CD4-positive, alpha-beta T cell treated with Interleukin-6 at 100 ng/mL for 8 hours (primary cell): ENCODE measurements at places on chromosomes 12 and 14.

GRCh38 chr12:39574785-39575497, 44.7 kb downstream of the ABCD2 start:
- DNase-seq: no peak

DNA sequence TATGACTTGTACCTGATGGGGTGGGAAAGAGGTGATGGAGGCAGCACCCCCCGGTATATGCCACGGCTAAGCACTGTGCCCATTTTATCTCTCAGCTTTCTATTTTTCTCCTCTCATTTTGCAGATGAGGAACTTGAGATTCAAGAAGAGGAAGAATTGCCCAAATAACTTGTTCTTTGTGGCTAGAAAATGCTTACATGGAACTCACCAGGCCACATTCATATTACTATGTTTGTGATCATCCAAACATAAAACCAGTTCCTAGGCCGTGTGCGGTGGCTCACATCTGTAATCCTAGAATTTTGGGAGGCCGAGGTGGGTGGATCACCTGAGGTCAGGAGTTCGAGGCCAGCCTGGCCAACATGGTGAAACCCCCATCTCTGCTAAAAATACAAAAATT, 14.5 kb upstream of the PSMD9 start:
- no peak for DNase-seq

DNA sequence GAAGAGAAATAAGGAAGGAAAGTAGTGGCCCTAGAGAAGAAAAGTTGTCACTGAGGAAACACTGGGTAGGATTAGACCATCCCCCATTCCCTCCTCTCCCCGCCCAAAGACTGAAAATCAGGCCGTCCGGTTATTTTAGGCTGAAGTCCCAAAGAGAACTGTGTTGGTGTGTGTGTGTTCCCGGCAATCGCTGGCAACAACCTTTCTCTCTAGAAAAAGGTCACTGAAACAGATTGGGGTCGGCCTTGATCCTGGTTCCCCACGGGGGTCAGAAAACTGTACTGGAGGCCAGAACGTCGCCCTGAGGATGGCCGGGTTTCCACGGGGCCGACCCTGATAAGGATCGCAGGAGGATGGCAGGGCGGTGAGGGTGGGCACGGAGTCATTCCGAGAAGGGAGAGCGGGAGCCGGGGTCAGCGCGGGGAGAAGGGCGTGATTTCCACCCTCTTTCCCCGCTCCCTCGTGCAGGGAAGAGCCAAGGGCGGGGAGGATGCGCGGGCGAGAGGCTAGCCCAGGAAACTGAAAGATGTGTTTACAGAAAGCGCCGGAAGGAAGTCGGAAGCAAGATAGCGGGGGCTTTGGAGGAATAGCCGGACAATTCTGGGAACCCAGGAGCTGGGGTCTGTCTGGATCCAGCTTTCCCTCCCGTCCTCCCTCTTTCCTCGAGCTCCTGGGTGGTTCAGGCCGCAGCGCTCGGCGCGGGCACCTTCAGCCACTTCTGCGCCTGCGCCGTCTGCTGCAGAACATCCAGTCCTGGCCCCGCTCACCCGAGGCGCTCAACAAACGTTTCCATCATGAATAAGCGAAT, 25.3 kb upstream of the SPTLC2 start:
- DNase-seq: peak; percentile 68

GRCh38 chr14:69755784-69756183, 11.2 kb upstream of the SRSF5 start:
- no peak for DNase-seq

DNA sequence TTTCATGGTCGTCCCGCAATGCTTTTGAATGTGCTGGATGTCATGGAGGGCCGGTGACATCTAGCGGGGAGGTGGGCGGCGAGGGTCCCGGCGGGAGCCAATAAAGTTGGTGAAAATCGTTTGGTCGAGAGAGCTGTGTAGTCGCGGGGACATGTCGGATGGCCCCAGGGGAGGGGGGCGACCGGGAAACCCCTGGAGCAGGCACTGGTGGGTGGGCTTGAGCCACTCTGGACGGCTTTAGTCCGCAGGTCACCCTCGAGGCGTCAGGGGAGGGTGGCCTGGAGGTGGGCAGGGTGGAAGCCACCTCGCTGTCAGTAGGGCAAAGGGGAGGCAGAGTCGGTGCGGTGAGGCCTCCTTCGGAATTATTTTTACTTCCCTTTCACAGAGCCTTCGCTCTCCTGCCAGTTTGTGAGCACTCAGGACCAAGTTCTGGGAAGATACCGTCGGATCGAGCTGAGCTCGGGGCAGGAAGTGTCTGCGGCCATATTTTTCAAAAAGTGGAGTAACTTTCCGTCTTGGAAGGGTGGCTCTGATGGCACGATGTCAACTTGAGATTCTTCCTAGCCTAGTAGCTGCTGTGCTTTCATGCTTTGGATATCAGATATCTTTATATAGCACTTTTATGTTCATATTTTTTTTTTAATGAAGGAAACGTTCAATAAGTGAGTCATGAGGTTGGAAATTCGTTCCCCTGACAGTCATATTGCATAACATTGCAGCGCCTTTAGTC, 28.2 kb downstream of the WBP11 start:
- peak; percentile 11 for DNase-seq

- DNase-seq: no peak
These were observed 22.3 kb downstream of the FBXW8 start for GRCh38 chr12:116933091-116933490.

- no peak for DNase-seq
These were observed 328.8 kb upstream of the DIO3 start for GRCh38 chr14:101232340-101233020.

DNA sequence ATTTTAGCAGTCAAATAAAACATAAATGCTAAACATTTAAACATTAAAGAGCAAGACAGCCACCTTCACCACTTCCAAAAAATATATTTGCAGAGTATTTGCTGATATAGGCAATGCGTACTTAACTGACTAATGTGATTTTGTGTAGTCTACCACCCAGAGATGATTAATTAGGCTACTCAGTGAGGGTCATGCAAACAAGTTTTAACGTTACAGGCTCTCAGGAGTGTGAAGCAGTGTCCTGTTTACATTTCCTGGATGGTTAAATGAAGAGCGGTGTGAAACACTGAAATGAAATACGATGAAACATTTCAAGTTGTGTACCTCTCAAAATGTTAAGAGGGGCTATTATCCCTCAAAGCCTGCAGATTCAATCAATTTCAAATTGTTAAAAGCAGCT, 165.8 kb upstream of the LRIG3 start:
- no peak for DNase-seq

- DNase-seq: no peak
These were observed 4.8 kb downstream of the MYH7 start for GRCh38 chr14:23430723-23431085.

DNA sequence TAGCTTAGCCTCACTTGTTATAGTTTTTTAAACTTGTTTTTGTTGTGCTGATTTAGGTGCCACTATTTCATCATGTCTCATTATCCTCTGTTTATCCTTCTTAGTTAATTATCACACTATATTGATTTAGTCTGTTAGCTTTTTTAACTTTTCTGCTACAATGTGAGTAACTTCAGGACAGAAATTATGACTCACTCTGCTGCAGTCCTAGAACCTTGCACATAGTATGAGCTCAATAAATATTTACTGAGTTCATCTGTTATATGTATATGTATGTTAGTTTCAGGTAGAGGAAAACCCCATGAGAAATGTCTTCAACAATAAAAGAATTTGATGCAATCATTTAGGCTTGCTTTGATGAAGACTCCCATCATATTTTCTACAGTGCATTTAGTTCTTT, 224.3 kb upstream of the NAV3 start:
- no peak for DNase-seq

DNA sequence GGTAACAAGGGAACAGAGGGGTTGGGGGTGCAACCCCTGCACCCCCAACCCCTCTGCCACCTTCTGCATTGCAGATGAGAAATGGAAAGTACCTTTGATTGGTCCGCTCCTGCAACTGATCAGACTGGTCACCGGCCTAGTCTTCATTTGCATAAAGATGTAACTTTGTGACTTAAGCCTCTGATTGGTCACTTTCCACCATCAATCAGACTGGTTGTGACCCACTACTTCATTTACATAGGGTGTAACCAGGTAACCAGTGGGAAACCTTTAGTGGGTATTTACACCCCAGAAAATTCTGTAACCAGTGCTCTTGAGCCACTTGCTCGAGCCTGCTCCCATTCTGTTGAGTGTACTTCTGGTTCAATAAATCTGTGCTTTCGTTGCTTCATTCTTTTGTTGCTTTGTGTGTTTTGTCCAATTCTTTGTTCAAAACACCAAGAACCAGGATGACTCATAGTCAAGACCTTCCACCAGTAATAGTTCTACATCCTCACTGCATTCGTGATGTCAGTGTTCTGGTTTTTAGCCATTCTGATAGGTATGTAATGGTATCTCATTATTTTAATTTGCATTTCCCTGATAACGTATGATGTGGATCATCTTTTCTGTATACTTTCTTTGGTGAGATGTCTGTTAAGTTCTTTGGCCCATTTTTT, 30.8 kb downstream of the LEMD3 start:
- DNase-seq: no peak

DNA sequence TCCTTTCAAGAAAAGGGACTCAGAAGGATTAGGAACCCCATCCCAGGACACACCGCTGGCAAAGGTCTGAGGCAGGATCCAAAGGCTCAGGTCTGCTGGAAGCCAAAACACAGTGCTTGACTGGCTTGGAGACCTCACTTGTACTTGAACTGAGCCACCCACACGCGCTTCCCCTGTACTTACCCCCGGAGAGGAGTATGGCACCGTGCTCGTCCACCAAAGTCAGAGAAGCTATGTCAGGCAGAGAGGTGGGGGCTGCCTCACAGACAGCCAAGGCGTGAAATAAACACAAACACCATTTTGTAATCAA, 11.1 kb upstream of the SELPLG start:
- DNase-seq: no peak

GRCh38 chr14:96083667-96084320, 44.6 kb downstream of the C14orf132 start:
- DNase-seq: no peak

DNA sequence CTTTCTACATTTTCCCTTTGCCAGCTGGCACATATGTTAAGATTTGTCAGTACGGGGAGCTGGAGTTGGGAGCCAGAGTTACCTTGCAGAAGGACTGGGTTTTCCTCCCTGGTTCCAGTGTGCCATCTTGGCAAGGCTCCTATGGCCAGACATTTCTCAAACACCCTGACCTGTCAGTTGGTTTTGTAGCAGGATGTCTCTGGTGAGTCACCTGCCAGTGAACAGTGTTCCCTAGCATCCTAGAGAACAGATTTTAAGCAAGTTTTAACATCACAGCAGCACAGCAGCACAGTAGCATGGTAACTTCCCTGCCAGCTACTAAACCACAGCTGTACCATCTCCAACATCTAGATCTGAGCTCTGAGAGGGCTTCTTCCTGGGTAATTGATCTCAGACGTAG, 26.2 kb upstream of the KTN1 start:
- no peak for DNase-seq

DNA sequence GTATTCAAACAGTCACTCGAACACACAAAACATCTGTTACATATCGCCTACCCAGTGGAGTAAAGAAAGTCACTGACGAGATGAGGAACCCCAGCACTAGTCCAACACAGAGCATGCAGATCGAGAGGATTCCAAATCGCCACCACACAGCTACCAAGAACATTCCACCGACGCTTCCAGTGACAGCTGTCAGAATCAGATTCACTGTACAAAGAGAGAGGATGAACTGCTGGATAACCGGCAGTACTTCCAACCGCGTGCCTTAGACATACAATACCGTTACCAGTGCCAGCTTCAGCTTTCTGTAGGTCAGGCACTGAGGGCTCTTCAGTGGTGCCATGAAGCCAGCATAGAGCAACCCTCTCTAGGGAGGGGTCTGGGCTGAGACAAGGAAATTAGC, 34.5 kb downstream of the TM7SF3 start:
- no peak for DNase-seq

DNA sequence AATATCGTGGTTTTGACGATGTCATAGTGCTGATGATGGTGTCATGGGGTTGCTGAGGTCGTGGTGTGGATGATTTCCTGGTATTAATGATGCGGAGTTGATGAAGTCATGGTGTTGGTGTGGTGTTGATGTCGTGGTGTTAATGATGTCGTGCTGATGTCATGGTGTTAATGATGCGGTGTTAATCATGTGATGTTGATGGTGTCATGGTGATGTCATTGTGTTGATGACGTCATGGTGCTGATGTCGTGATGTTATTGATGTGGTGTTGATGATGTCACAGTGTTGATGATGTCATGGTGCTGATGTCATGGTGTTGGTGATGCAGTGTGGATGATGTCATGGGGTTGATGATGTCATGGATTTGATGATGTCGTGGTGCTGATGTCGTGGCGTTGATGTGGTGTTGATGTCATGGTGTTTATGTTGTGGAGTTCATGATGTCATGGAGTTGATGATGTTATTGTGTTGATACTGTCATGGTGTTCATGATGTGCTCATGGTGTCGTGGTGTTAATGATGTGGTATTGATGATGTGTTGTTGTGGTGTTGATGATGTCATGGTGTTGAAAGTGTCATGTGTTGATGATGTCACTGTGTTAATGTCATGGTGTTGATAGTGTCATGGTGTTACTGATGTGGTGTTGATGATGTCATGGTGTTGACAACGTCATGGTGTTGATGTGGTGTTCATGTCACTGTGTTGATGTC, 48.5 kb upstream of the RIMBP2 start:
- no peak for DNase-seq

DNA sequence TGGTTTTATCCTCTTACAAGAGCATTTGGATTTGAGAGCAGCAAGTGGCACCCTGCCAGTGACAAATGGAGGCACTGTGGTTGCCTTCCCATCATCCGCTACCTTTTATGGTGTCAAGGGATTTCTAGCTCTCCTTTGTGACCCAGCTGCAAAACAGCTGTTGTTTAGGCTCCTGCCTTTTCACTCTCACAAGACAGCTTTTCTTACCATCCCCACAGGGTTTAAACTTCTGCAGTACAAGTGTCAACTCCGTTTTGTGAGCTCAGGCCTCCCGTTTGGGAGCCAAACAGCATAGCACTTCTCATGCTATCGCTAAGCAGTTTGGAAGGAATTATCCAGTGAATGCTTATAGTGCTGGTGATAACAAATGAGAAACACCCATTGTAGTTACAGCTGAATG, 331.4 kb downstream of the TMTC2 start:
- no peak for DNase-seq

DNA sequence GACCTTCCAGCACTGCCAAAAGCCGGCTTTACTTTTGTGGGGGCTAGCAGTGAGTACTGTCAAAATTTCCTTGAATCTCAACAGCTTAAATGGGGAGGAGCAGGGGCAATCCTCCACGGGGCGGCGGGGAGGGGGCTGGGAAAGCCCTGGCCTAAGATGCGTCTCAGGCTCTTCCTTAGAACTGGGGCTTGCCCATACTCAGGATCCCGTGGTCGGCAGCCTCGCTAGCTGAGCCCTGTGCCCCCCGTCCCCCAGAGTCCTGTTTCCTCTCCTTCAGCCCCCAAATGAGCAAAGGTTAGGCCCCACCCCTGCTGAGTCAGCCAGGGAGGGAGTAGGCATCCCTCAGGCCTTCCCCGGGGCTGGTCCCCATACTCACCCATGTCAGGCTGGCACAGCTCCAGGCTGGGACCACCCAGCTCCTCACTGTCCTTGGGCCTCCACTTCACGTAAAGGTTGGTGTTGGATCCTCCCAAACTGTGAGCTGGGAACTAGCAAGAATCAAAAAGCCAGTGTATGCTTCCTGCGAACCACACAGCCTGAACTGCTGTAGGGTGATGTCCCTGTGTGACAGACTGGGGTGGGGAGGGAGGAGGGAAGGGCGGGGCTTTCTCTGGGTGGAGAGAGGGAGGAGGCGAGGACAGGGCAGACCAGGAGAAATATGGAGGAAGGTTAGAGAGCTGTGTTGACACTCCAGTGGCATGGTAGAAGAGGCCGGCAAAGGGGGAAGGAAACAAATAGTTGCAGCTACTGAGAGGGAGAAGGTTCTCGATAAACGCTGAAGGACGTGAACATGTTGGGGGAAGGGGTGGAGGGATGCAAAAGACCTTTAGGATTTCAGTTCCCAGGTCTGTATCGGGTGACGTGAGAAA, 5.9 kb upstream of the BAZ2A start:
- DNase-seq: peak; percentile 81
